ENCODE measurements at places on chromosomes 2 and 18.

- no peak for DNase-seq
Measured at GRCh38 chr2:217933617-217933993, 69.2 kb downstream of the TNS1 start.

GRCh38 chr18:49565612-49566011, 3.8 kb downstream of the LIPG start:
- DNase-seq, result no peak

DNA sequence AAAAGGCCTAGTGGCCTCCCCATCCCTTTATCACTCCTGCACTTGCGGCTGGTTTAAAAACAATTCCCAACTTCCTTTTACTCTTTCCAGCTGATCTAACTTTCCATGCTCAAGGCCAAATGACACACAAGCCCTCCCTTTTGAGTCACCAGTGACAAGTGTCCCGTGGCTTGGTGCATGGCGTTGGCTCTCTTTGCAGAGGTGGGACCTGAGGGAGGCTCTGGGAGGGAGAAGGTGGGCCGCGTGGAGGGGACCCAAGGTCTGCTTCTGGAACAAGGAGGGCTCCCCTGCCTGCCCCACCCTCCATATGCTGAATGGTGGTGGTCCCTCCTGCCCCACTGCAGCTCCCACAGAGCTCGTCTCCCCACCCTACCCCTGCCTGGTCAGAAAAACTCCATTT, 30.8 kb upstream of the HPCAL1 start:
- DNase-seq, result no peak

- DNase-seq, result no peak
Measured at GRCh38 chr2:110780461-110780860, 48.1 kb downstream of the ACOXL start.

DNA sequence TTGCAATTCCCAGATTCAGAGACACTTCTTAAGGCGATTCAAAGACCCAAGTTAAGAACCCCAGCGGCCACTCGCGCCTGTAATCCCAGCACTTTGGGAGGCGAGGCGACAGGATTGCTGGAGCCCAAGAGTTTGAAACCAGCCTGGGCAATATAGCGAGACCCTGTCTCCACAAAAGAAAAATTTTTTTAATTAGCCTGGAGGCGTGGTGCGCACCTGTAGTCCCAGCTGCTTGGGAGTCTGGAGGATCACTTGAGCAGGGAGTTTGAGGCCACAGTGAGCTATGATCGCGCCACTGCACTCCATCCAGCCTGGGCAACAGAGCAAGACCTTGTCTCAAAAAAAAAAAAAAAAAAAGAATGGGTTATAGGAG, 585 bp upstream of the ANAPC1 start:
- DNase-seq, result no peak

DNA sequence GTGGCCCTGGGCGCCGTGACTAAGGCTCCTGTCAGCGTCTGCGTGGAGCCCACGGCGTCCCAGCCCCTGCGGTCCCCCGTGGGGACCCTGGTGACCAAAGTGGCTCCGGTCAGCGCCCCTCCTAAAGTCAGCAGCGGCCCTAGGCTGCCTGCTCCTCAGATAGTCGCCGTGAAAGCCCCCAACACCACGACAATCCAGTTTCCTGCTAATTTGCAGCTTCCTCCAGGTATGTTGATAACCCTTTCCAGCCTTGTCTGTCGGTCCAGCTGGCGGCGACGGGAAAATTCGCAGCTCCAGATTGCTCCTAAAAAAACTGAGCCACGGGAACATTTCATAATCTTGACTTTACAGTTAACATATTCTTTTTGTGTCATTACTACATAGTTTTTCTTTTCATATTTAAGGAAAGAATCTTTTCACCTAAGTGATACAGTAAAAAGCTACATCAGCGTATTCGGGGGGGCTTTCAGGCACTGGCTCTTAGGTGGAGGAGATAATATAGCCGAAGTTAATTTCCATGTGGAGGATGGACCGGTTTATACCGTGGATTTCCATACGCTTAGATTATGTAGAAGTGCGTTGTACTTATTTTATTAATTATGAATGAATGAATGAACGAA, 916 bp downstream of the TAF4B start:
- no peak for DNase-seq

GRCh38 chr18:78433562-78433961, 546.1 kb upstream of the SALL3 start:
- no peak for DNase-seq

GRCh38 chr2:137192366-137193310, 427.3 kb downstream of the THSD7B start:
- DNase-seq, result no peak

DNA sequence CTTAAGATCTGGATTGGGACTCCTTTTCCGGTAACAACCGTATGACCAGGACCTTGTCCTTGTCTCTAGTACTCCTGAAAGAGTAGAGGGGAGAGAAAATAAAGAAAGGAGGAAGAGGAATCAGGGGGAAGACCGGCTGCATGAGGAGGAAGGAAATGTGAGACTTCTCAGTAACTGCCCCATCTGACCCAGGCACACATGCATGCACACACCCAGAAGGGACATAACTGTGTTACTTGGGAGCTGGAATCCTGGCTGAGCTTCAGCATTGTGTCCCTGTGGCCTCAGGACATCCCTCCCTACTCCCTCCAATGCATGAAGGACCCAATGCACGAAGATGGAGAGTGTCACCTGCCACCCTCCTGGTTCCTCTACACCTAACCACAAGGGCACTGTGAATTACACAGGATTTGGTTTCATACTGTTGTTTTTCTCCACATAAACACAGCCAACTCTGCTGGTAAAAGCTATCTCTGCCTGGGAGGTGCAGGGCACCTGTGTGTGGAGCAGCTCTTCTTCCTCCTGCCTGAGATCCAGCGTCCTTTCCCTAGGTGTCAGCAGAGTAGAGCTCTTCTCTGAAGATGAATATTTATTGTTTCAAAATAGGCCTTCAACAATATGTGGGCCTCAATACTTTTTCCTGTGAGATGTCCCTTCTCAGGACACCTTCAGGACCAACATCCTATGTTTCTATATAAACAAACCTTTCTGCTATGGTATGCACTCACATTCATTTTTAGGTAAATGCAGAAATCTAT, 574.1 kb upstream of the ID2 start:
- no peak for DNase-seq

DNA sequence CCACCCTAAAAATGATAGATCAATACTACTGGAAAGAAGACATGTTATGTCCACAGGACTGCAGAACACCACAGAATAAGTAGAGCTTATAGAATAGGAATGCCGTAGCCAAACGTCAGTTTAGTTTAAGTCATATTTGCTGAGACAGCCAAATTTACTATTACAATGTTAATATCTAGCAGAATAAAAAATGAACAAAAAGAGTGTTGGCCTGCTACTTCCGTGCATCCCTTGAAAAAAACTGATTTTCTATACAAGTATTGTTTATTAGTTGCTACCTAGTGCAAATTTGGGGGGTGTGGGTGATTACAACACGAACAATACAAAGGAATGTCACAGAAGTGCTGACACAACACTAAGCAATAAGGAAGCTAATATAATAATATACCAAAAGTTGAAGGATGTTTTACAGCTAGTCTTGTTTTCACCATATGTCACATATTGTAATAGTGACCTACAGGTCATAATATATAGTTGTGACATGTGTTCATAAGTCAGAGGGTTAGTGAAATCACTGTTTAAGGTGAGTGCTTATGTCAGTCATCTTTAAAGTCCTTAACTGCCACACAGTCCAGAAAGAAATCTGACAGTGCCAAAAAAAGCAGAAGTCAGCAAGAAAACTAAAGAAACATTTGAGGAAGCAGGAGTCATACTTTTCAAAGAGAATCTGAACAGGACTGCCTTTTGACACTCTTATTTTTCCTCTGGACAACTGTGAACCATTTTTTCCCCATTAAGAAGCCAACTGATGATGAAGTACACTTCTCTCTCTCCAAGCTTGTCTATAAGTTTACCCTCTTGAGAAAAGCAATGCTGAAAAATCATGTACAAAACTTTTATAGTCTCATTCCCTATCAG, 376.4 kb downstream of the ZEB2 start:
- no peak for DNase-seq

- DNase-seq, result no peak
Measured at GRCh38 chr2:226495466-226496272, 304.0 kb downstream of the IRS1 start.

DNA sequence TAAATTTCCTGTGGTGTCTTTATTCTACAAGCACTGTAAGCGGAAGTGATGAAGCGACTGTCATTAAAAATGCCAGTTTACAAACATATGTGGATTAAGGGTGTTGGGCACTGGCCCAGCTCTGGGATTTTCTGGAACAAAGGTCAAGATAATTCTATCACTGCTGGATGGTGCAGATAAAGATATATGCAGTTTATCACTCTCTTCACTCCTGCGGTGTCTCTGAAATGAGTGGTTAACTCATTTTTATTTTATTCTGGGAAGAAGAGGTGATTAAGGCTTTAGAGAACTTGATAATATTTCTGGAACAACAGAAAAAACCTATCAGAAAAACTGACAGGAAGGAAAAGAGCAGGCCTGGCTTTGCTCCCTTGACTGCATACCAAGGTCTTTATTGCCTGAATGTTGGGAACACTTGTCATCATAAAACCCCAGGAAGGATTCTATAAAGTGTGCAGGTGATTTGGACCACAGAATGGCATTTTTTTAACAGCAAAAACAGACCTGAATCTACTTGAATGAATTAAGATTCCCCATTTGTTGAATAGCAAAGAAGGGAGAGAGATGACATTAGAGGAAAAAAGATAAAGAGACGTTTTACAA, 32.4 kb downstream of the ABCB11 start:
- DNase-seq, result no peak

DNA sequence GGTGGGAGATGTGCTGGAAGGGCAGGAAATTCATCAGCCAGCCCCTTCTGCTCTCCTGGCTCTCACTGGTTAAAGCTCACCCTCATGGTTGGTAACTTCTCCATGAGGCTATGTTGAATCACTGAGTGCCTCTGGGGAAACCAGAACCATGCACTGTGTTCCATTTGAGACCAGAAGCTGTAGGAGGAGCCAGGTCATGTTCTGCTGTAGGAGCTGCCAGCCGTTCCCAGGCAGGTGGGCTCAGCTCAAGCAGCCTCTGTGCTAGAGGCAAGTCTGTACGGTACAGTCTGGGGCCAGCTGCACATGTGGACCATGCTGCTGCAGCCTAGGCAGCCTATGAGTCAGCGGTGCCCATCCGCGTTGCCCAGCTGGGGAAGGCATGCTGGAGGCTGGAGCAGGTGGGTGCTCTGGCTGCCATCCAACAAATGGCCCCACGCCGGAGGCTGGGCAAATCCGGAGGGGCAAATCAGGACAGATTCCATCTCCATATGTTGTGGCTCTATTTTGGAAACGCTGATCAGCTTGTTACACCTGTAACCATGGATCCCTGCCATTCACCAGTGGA, 22.0 kb upstream of the KCNF1 start:
- no peak for DNase-seq

- DNase-seq, result no peak
Measured at GRCh38 chr2:16382451-16382850, 283.2 kb downstream of the CYRIA start.

- DNase-seq, result no peak
Measured at GRCh38 chr18:2192562-2192961, 378.7 kb downstream of the METTL4 start.

- DNase-seq, result no peak
Measured at GRCh38 chr2:207473049-207473930, 56.5 kb upstream of the CREB1 start.

GRCh38 chr2:56207760-56208159, 24.0 kb downstream of the CCDC85A start:
- DNase-seq, result no peak

DNA sequence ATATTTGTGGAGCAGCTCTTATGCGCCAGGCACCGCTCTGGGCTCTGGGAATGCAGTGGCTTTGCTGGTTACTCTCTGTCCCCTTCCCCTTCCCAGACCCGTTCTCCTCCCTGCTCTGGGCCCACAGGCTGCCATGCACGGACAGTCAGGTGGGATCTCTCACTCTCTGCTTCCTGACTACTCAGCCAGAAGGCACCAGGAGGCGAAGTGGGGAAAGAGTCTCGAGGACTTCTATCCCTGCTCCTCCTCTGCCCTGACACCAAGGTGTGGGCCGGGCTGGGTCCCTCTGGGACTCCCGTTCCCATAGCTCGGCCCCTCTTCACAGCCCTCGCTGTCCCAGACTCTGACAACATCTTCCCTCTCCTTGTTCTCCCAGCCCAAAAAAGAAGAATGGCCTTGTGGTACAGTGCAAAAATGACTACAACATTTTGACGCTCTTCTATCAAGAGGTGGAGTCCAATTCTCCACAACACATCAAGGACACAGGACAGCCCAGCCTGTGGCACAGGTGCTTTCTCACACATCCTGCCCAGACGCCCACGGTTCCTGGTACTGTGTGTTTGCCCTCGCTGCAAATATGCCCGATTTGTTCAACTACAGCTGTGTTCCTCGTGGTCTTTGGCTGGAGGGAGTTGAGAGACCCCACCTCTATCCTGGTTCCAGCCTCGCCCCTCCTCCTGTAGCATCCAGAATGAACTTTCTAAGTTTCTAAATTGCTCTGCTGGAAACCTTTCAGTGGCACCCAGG, 14.0 kb upstream of the DUSP2 start:
- no peak for DNase-seq

DNA sequence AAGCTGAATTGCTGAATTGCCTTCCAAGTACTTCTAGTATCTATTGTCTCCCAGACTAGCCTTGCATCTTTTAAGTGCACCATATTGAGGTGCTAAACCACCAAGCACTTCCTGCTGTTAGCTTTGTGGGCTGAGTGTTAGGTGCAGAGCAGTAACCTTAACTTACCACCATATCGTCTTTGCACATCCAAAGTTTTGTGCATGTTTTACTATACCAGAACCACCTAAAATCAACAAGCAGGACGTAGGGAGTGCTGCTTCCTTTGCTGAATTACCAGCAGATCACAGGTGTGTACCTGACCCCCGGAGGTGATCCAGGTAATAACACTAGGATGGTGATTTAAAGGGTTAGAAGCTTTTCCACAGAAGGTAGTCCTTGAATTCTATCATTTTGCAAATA, 359.9 kb upstream of the HNRNPA3 start:
- no peak for DNase-seq

DNA sequence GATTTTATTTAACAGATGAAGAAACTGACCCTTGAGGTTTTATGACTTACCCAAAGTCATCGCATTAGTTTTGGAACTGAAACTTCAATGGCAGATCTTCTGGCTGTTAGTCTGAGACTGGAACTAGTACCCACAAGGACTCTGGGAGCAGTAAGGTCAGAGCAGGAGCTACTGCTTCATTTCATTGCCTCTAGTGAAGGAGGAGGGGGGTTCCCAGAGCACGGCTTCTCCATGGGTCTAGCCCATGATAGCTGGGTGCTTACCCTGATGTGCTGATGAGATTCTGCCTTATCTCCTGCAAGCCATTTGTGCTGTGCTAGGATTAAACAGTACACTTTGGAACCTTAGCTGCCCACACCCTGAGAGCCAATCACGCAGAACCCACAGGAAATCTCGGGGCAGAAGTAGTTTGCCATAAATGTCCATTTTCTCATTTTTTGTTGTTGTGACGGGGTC, 5.4 kb upstream of the RNASEH1 start:
- no peak for DNase-seq

DNA sequence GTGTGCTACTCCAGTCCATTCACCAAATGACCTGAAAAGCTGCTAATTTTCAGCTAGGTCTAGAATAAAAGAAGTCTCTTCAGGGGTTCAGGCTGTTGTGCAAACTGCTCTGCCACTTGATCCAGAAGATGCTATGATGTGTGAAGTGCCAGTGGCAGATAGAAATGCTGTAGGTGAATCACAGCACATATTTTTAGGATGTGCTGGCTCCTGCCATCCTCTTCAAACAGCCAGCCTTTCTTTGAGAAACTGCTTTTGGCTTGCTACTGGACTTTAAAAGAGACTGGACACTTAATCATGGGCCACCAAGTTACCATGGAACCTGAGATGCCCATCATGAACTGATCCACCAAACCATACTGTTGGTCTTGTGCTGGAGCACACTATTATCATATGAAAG, 322.1 kb downstream of the EN1 start:
- DNase-seq, result no peak

Data from progenitor cell of endocrine pancreas (in vitro differentiated cells).